Suppressor macrophage treated with lipopolysaccharide for 1 hour (primary cell): ENCODE measurements at places on chromosomes 2 and 18.

DNA sequence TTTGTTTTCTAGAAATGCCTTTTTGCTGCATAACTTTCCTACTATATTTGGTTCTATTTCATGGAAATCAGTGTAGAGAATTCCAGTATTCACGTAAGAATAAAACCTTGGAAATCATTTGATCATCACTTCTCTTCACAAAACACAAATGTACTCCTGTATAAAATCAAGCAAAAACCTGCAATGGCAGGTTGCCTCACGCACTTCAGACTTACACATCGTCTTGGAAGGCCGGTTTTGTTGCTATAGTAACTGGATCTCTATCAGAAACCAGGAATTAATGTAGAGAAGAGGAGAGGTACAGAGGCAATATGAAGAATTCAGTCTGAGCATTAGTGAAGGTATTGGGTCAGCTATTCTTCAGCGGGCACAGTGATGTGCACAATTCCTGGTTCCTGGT is 370.7 kb upstream of the CYRIA start:
- DNase-seq = no peak

DNA sequence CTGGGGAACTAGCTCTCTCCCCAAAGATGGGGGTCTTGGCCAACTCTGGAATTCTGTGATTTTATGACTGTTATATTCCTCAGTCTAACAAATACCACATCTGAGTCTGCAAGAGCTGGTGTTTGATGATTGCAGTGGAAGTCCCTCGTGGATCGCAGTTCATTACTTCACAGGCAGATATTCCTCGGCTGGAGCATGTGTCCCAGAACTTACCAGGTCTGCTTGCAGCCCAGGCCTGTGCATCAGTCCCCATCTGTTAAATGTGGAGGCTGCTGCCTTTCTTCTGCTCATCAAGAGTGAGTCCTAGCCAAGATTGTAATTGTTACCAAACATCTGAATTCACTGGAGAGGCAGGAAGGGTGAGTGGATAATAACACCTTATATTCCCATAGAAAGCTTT is 55.5 kb downstream of the PRKCE start:
- DNase-seq = no peak

DNA sequence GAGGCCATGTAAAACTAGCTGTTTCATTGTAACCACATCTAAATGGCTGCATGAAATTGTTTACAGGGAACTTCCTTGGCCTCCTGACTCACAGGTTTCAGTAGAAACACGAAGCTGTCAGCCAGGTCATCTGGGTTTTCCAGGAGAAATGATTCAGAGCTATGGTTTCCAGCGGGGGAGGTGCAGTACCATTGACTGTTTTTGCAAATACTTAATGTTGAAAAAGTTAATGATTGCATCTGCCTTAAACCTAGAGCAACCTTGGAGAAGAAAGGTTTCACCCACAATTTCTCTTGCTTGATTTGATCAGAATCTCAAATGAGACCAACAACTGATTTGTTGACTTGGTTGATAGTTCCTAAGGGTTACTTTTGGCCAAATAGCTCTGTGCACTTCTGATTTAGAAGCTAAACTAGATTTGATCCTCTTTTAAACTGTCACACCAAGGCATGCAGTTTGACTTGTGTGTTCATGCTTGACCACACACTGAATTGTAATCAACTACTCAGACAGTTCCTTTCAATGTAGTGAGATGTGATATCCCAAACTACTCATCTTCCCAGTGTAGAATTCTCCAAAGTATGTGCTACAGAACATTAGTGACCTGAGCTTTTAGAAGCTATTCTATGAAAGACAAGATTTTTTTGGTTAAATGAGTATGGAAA is 193.5 kb upstream of the CHST9 start:
- DNase-seq = peak; percentile 2

DNA sequence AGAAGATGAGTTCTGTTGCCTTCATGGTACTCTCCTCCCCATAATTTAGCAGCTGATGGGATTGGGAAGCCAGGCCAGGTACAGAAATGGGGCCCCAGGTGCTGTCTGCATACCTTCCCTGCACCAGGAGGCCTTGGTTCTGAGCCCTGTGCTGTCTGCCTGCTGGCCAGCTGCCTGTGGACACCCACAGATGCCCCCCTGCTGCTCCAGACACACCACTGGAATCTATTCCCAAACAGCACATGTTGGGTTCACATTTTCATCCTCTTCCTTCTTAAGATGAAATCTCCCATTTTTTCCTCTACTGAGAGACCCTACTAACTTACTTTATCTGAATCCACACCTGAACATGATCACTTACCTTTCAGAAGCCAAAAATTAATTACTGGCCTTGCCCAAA is 152.0 kb upstream of the CCDC68 start:
- no peak for DNase-seq

DNA sequence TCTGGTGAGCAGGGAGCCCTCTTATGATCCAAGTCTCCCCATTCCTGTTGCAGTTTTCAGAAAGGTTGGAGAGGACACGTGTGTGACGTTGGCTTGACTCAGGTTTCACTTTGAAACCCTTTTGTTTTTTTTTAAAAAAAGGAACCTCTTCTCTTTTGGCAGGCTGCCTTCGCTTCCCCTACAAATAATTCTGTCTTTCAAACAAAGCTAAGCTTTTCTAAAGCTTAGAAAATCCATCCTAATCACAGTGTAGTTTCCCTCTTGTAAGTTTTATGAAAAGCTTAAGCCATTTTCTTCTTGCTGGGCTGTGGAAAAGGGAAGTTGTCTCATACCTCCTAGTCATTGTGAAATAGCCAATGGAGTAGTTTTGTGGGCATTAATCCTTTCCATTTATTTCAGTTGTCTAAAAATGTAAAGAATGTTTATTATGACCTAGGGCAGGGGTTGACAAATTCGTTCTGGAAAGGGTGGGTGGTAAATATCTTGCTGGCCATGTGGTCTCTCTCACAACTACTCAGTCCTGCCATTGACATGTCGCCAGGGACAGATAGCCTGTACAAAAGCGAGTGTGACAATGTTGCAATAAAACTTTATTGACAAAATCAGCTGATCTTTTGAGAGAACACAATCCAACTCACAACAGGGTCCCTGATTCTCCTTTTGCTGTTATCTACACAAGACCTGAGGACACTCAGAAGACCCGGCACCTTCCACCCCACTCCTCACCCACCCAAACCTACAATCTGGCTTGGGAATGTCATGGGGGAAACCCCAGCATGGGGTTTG is 878.8 kb downstream of the RNF144A start:
- DNase-seq = peak; percentile 85
